Foreskin fibroblast (primary cell): ENCODE measurements at places on chromosomes 3 and 15.

DNA sequence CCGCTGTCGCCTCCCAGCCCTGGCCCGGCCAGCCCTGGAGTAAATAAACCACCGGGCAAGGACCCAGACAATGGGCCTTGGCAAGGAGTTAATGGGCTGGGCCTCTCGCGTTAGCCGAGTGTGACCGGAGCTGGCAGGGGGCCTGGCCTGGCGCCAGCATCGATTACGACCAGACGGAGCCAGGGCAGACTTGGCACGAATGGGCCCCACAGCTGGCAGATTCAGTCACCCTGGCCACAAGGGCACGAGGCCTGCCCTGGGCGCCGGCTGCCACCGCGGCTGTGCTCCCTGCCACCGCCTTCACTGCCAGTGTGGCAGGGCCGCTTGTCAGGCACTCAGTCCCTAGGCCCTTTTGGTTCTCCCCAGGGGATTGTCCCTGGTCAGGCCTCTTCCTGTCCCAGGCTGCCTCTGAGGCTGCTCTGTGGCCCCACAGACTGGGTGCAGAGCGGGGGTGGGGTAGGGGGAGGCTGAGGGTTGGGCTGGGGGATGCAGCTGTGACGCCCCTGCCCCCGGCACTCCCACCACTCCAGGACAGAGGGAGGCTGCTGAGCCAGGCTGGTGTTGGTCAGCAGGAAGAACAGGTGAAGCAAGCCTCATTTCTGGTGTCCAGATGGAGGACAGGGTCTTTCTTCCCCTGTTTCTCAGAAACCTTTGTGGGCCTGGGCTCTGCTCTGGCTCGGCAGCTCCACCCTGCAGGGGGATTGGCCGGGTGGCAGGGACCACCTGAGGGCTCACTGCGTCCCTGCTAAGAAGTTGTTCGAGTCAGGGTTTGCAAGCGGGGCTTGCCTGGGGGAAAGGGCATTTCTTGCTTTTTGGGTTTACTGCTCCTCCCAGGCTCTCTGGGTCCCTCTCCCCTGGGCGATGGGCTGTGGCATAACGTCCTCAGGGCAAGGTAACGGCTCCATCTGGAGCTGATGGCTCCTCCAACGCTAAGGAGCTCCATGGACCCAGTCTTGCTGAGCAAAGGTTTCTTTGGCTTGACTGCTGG, 30.5 kb upstream of the SRP14 start:
- peak; percentile 82 for DNase-seq

- DNase-seq = no peak
Observed at GRCh38 chr3:180048840-180049239, 12.1 kb upstream of the PEX5L start.

DNA sequence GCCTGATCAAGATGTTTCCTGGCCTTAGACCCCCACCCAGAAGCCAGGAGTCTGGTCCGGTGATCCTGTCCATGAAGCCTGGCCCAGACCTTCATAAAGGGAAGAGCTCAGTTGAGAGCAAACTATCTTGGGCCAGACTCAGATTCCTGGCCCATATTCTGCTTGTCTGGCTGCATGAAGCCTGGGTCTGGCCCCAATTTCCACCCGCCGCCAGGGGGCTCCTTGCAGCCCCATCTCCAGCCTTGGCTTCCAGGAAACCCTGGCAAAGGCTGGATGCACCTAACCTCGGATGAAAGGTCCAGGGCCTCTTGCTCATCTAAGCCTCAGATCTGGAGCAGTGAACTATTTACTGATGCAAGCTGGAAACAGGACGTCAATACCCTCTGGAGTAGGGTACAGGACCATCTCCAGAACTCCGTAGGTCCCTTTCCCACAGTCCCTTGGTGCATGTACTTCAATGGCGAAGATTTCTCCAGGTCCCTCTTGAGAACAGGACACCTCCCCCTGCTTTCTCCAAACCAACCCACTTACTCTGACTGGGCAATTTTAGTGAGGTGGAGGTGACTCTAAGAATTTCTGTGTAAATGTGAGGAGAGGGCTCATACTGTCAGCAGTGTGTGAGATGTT, 5.6 kb downstream of the FOXL2 start:
- DNase-seq = peak; percentile 16

DNA sequence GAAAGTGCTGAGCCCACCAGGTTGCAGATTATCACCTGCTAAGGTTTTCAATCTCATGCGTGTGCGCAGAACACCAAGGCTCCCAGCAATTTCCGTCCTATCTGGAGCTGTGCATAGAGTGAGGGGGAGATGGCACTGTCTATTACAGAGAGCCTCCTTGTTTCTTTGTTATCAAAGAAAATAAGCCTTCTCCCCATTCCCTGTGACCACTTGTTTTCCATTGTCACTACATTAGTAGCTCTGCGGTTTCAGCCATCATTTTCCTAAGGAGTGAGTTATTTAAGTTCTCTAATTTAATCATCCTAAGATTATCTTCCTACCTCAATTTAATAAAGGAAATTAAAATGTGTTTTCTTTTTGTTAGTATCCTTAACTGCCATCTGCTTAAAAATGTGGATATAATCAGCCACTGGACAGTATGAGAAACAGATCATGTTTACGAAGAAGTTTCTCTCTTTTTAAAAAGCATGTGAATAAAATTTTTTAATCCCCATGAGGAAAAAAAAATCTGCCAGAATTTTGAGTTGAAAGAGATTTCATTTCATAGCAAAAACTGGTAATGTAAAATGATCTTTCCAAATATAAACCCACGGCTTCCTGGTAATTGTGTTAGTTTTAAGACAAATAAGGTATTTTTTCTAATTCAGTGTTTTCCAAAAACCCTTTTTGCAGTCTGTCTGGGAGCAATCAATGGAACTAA, 172.3 kb upstream of the UBE2E1 start:
- no peak for DNase-seq

GRCh38 chr3:114792159-114792918, 354.7 kb downstream of the ZBTB20 start:
- no peak for DNase-seq

DNA sequence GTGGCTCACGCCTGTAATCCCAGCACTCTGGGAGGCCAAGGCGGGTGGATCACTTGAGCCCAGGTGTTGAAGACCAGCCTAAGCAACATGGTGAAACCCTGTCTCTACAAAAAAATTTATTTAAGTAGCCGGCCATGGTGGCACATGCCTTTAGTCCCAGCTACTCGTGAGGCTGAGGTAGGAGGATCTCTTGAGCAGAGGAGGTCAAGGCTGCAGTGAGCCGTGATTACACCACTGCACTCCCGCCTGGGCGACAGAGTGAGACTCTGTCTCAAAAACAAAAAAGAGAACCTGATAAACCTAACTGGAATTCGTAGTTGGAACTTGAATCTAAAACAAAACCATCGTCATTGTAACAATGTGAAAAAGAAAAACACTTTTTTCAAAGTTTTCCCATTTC, 57.1 kb downstream of the TCAIM start:
- no peak for DNase-seq

- peak; percentile 77 for DNase-seq
Observed at GRCh38 chr3:42780892-42781700, 8.0 kb upstream of the CCDC13 start.

DNA sequence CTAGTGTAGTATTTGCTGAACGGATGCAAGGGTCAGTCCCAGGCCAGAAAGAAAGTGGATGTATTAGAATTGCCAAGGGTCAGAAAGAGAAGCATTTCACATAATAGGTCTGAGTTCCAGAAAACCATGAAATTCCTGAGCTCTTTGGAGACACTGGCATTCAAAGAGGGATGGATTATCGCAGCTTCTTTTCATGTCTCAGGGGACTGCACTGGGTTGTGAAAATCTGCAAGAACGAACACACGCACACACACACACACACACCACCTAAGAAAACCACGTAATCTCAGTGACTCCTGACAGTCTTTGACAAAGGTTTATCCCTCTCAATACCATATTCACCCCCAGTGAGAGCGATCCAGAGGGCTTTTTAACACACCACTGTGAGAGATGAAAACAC, 57.9 kb downstream of the TIPARP start:
- no peak for DNase-seq

GRCh38 chr15:62124973-62125303, 40.1 kb downstream of the C2CD4B start:
- no peak for DNase-seq

DNA sequence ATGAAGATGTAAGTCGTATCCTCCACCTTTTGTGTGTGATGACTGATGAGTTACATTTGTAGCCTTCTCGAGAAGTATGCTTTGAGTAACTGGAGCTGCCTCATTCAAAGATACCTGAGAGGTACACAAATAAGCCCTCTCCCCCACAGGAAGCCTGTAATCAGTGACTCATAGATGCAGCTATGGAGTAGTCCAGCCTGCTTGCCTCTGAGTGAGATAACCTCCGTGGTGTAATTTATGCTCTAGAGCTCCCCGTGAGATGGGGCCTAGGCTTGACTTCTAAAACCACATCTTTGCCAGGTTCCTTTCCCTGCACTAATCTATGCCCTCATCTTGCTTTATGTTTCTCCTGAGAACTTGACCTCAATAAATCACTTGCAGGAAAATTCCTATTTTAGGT, 291.7 kb downstream of the SUCLG2 start:
- DNase-seq = no peak

DNA sequence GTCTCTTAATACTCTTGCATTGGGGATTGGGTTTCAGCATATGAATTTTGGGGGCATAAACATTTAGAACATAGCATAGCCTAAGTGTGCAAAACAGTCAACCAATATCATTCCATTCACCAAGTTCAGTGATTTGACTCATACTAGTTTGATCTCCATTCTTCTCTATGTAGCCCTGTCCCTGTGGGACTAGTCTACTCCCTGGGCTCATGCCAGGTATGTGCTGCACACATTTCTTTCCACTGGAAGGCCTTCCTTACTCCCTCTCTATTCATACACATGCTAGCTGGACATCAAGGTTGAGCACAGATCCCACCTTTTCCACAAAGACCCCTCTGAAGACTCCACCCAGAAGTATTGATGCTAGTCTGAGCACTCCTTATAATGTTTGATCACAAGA, 5.1 kb downstream of the ZDHHC23 start:
- peak; percentile 11 for DNase-seq

GRCh38 chr3:46469680-46470357, 5.1 kb upstream of the LTF start:
- DNase-seq = no peak

DNA sequence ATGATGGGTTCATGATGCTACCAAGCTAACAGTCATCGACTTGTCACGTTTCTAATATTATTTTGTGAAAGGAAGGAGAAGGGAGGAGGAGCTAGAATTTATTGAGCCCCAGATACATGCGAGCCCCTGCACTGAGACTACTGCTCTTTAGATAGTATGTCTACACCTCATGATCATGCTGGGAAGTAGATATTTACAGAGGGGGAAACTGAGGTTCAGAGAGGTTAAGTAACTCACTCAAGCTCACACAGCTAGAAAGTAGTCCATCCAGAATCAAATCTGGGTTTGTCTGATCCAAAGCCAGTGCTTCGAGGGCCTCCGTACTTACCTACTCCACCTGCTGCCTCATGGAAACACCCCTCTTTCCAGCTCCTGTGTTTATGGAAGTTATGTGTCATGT, 38.8 kb upstream of the DLG1 start:
- no peak for DNase-seq

DNA sequence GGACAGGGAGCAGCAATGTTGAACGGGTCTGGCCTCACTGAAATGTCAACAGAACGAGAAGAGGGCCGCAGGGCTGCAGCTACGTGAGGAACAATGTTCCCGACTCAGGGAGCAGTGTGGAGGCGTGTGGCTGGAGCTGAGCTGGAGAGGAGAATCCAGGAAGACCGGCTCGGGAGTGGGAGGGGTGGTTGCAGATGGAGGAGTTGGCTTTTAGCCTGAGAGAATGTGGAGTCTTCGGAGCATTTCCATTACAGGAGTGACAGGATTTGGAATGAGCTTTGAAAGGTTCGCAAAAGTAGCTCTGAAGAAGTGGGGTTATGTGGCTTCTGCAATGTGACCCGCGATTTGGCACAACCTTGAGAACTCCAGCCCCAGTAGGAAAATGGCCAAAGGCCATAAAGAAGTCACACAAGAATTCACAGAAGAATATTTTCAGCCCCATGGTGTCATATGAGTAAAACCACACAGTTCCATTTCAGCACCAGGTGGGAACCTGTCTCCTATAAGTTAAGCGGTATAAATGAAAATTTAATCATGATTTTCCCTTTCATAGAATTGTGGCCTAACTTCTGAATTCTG, 78.8 kb upstream of the NSMCE3 start:
- DNase-seq = peak; percentile 2

DNA sequence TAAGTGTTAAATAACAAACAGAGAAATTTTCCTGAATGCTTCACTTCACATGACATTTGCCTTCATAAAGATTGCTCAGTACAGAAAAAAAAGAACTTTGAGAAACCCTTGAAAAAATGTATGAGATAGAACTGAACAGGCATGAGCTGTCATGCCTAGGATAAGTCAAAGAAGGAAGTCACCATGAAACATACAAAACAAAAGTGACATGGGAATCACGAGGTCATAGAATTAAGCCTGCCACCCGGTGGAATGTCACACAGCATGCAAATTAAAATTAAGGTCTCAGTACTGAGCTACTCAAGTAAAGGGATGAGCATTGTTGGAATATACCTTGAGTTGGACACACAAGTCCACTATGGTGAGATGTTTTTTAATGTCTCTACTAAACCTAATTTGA, 652.5 kb upstream of the NECTIN3 start:
- no peak for DNase-seq

DNA sequence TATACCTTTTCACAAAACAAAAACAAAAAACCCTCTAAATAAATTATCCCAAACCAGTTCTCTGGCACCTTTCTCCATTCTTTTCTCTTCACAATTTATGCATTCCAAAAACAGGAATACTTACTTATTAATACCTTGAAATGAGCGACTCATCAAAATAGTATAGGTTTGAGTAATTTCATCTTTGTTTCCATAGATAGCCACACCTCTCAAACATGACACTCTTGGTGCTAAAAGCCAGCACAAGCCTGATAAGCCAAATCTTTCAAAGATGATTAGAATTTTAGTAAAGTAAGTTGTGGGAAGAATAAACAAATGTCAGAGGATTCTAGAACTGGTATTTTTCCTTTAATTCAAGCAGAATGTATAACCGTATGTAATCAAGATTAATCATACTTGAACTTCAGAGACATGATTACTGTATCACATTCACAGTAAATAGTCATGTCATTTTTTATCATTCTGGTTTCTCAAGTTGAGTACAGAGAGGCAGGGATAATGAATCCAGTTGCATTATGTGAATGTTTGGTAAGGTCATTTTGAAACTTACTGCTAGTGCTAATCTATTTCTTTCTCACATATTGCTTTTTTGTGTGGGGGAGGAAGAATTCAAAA, 12.1 kb upstream of the WDR5B start:
- no peak for DNase-seq

GRCh38 chr15:27826902-27827714, 272.0 kb downstream of the OCA2 start:
- DNase-seq = peak; percentile 75

DNA sequence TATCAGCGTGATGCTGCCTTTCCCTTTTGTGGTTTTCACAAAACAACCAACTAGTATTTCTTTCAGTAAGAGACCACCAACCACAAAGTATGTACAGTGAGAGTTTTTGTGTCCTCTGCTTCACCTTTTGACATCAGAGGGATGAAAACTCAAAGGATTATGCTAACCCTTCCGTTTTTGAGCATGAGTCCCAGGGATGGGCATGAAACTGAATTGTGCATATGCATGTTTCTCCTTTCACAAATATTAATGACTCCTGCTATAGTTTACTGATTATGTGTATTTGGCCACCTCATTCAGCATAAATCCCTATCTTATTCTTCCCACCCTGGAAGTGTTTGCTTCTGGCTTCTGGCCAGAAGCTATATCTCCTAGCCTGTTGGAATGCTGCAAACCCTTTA, 59.2 kb downstream of the RSRC1 start:
- no peak for DNase-seq

GRCh38 chr3:25812644-25813043, 22.8 kb downstream of the OXSM start:
- no peak for DNase-seq

GRCh38 chr3:52379610-52380009, 63.5 kb downstream of the DNAH1 start:
- DNase-seq = no peak
